ENCODE measurements at places on chromosomes 4 and X.

DNA sequence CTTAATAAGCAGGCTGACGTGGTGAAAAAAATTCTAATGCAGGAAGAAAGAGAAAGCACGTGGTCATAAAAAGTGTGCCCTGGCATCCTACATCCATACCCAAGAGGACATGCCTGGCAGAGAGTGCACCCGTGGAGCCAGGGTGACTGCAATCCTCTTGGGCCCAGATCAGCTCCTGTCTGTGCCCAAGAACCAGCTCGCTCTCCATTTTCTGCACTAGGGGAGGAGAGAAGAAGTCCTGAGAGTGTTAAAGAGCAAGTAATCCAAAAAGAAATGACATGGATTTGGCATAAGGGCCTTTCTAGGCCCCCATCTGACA lies 483.1 kb downstream of the BCOR start:
- DNase-seq, result no peak

GRCh38 chr4:6524436-6524835 lies 50.6 kb upstream of the MAN2B2 start:
- DNase-seq, result no peak

DNA sequence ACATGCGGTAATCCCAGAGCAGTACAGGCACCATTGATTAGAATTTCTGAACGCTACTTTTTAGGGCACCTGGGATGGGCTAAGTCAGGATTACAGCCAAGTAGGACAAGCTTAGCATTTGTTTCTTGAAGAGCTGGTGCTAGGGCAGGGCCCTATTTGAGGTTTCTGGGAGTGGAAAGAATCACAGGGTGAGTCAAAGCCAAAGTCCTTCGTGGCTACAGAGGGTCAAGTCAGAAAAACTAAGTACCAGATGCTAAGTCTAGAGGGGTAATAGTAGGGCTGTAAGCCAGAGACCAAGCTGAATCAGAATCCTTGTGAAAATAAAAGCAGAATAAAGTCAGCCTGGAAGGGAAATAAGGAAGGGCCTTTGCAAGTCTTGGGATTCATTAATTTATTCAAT lies 448.6 kb downstream of the ZIC3 start:
- no peak for DNase-seq

DNA sequence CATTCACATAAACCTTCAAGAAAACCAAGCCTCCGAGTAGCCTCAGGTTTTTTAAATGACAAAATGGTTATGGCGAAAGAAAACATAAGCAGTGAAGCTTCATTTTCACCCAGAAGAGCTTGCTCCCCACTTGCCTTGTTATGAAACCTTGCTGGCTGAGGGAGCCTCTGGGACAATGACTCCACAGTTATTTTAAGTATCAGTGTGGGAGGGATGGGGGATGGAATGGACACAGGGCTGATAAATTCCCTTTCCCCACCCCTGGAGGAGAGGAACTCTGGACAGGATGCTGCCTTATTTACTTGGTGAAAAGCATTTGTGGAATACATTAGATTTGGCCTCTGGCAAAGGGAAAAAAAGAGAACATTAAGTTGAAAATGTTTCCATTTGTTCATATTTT lies 220.7 kb upstream of the CNKSR2 start:
- DNase-seq, result no peak

- DNase-seq, result no peak
These were observed 863.9 kb downstream of the RAPGEF2 start for GRCh38 chr4:159966746-159967145.

DNA sequence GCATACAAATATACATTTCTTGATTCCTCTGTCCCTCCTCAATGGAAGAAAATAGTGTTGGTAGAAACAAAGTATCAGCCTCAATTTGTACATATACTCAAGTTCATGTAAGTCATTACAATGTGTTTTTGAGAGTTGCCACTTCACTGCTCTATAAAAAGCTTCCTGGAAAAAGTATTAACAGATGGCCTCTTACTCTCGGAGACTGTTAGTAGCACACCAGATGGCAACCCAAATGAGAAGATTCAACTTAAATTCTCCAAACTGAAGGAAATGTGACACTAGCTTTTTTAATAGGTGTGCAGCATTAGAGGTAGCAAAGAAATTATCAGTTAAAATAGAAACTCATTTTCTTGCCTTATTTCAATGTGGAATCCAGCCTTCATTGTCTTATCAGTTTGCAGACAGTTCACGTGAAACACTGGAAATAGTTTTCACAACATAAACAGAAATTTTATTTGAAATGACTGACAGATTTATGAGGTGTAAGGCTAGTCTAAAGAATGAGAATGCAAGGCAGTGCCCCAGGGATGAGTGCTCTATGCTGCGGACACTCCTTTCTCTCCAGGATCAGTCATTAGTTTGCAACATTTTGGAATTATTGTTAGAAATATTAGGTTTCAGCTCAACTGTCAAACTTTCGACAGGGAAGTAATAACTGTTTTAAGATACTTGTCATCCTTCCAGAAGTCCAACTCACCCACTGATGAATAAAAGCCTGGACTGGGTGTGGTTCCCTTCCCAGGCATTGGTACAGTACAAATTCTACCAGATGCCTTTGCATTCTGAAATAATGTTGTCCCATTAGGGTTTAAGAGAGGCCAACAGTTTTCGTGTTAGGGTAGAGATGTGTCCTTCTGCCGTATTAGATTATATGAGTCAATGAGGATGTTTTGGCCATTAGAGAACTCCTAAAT lies 50.9 kb downstream of the IDS start:
- no peak for DNase-seq

GRCh38 chr4:8723222-8723980 lies 130.8 kb downstream of the CPZ start:
- DNase-seq, result no peak

DNA sequence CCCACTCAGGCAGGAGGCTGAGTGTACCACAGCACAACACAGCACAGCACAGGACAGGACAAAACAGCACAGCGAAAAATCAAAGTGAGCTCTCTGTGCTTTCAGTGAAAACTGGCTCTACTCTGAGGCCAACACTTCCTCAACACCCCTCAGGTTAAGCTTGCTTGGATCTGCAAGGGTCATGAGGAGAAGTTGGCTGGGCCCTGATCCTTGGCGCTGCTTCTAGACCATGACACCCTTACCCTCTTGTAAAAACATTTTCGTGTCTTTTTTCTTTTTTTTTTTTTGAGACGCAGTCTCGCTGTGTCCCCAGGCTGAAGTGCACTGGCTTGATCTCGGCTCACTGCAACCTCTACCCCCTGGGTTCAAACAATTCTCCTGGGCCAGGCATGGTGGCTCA lies 25.3 kb downstream of the USP46 start:
- DNase-seq, result no peak

DNA sequence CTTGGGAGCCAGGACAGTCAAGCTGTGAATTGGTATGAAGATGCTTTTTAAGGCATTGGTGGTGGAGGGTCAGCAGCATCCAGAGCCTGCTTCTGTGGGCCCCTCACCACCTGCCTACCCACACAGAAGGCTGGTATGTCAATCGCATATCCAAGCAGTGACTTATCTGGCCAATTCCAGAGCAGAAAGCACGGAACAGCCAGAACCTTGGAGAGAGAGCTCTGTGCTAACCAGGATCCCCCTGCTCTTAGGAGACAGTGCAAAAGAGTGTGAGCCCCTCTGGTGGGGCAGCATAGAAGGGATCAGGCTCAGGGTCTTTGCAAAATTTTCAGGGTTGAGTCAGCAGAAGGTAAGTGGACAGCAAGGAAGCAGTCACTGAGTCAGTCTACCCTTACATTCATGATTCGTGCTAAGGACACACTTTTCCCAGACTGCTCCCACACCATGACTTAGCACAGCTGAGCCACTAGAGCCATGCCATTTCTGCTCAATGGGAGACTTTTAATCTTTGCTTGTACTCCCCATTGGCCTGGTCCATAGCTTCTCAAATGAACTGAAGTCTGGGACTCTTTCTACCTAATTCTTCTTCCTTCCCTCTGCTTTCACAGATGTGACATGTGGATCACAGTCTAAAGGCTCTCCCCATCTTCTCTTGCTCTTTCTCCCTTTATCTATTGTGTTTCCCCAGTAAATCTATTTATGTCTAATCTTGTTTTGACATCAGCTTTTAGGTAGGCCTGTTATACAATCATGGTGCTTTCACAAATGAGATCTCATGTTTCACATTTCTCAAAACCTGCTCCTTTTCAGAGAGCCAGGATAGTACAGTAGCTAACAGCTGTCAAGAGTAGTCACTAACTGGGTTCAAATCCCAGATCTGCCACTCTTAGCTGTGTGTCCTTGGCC lies 20.0 kb downstream of the MORF4L2 start:
- no peak for DNase-seq

DNA sequence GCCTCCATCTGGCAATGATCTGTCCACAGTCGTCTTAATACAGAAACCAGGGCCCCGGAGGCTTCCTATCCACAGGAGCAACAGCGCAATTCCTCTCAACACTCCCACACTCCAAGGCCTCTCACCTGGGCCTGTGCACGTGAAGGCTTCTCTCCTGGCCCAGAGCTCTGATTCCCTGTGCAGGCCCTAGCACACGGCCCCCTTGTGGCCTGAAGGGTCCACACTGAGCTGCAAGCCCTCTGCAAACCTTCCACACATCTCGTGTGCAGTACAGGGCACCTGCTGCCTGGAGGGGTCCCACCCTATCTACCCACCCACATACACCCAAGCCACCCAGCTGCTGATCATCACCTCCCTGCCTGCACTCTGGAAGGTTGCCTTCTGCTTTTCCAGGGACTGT lies 150.1 kb upstream of the NUDT10 start:
- DNase-seq, result no peak

DNA sequence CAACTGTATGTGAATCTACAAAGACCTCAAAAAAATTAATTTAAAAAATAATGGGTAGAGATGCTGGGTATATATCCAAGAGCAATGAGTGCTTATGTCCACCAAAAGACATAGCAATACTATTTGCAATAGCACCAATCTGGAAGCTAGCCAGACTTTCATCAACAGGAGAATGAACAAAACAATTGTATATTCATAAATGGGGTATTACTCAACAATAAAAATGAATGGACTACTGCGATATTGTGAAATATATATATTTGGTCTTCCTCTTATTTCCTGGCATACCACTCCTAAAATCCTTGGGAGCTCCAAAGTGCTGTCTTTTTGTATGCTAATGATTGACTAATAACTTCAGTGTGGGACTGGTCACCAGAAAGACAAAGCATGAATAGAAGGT lies 77.5 kb downstream of the MSN start:
- DNase-seq, result no peak

DNA sequence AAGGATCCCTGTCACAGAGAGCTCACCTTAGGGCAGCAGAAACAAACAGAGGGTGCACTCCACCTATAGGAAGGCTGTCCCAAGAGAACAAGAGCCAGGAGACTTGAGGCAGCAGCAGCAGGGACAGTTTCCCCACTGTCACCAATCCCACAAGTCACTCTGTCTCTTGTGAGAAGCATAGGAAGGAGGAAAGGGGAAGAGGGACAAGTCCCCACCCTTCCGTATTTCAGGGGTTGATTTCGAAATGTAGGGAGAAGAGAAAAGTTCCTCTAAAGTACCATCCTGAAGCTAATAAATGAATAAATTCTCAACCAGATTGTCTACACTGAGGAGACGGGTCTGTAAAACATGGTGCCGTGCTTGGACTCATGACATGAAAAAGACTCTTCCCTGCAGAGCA lies 9.5 kb upstream of the TLR8 start:
- no peak for DNase-seq

GRCh38 chr4:16824278-16824806 lies 74.1 kb downstream of the LDB2 start:
- DNase-seq, result no peak

DNA sequence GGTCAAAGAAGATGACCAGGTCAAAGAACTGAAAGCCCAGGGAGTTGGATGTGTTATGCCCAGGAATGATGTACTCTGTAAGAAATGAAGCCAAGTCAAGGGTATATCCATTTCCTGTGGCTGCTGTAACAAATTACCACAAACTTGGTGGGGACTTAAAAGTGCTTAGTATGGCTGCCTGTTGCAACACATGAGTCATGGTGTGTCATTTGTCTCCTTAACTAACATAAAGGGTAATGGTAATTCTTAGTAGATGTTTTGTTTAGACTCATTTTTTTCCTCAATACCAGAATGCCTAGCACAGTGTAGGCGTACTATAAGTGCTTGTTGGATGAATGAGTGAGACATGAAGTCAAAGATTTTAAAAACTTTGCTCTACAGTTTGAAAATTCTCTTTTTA lies 45.7 kb downstream of the SYTL5 start:
- no peak for DNase-seq

DNA sequence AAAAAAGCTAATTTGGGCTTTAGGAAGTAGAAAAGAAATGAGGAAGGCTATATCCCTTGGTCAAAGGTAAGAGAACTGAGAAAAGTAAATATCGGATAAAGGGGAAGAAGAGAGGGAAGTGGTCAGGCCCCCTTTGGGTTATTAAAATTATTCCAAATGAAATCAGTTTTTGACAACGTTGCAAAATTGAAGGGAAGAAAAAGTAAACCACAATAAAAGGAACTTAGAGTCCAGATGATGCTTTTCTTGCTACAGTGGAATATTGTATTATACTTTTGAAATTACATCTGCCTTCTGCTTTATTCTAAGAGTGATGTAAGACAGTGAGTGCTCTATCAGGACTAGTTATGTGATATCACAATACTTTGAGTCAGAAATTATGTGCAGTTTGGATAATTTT lies 59.4 kb upstream of the RBPJ start:
- no peak for DNase-seq

DNA sequence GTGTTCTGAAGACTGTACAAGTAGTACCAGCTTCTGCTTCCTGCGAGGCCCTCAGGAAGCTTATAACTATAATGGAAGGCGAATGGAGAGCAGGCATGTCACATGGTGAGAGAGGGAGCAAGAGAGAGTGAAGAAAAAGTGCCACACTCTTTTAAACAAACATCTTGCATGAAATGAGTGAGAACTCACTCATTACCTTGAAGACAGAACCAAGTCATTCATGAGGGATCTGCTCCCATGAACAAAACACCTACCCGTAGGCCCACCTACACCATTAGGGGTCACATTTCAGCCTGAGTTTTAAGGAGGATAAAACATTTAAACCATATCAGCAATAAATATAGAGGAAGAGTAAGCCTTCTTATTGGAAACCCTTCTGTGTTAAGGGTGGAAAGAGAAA lies 19.4 kb downstream of the P2RY10 start:
- DNase-seq, result no peak

- DNase-seq, result no peak
These were observed 131.9 kb upstream of the USP9X start for GRCh38 chrX:40953369-40953768.

DNA sequence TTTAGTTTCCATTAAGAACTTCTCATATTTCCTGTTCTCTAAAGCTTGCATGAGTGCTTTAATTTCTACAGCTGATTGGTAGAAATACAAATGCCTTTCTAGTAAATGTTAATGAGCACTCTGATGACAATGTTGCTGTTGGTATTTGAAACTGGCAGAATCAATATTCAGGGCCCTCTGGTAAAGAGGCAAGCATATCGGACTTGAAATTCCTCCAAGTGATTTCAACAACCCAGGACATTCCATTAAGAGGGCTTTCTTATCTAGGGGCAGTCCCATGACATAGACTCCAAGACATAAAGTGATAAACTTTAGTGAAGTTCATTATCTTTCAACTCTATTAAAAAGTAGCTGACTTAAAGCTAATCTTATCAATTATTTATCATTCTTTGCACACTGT lies 83.1 kb upstream of the VCX start:
- DNase-seq, result no peak

Measured in amygdala (tissue), 56 donors.